NCI-H2081 (cell line): ENCODE measurements at places on chromosomes 6 and 20.
A peak's percentile ranks its signal among the peaks of the same experiment; 100 is the strongest.

DNA sequence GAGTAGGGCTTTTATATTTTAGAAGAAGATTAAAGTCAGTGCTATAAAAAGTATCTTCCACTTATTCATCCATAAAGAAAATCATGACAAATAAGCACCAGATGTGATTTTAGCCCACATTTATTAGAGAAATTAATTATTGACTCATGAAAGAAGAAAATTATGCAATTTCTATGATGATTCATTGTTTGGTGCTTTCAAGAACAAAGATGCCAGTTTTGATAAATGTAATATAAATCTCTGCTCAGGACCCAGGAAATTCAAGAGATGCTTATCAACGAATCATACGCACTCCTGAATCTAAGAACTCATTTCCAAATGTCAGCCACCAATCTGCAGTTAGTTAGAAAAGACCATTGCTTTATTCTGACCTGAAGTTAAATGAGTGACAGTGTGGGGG is 211.4 kb downstream of the ARHGAP18 start:
- no peak for DNase-seq

- no peak for DNase-seq
Observed at GRCh38 chr6:137282254-137282653, 63.1 kb upstream of the IFNGR1 start.

- DNase-seq = no peak
Observed at GRCh38 chr6:43302126-43302525, 4.1 kb downstream of the SLC22A7 start.

- no peak for DNase-seq
Observed at GRCh38 chr20:24469116-24469893, at the start of gene SYNDIG1. SYNDIG1 (plus strand) TSS chr20:24469629; CDS start chr20:24543098, 73,469 bp downstream.

DNA sequence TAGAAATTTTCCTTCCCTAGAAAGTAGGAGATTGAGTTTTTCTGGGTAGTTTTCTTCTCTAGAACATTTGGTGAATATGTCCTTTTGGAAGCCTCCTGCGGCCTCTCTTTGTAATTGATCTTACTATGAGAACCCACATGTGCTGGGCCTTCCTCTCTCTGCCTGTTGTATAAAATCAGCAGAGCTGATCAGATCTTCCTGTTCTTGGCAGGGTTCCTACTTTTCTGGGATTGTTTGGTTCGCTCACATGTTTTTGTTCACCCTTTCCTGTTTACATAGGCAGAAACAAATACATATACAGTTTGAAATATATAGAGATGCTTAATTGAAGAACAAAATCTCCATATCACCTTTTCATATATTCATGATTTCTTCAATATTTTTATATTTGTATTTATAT is 57.8 kb downstream of the IL22RA2 start:
- DNase-seq = peak; percentile 16

- DNase-seq = no peak
Observed at GRCh38 chr20:4147319-4147718, 132.0 kb upstream of the RNF24 start.

DNA sequence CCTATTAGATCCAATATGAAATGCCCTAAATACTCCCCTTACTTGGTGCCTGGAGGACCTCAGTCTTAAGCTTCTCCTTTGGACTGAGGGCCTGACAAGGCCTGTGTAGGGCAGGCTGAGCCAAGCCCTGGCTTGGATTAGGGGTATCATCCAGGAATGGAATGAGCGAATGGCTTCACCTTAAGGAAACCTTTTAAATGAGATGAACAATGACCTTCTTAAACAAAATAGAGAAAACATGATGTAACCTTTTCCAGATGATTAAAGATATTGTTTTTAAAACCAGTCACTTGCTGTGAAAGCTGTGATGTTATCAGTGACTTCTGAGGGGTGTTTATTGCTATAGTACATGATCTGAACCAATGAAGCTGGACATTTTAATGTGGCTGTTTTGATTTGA is 55.5 kb downstream of the TRAF3IP2 start:
- DNase-seq = no peak

DNA sequence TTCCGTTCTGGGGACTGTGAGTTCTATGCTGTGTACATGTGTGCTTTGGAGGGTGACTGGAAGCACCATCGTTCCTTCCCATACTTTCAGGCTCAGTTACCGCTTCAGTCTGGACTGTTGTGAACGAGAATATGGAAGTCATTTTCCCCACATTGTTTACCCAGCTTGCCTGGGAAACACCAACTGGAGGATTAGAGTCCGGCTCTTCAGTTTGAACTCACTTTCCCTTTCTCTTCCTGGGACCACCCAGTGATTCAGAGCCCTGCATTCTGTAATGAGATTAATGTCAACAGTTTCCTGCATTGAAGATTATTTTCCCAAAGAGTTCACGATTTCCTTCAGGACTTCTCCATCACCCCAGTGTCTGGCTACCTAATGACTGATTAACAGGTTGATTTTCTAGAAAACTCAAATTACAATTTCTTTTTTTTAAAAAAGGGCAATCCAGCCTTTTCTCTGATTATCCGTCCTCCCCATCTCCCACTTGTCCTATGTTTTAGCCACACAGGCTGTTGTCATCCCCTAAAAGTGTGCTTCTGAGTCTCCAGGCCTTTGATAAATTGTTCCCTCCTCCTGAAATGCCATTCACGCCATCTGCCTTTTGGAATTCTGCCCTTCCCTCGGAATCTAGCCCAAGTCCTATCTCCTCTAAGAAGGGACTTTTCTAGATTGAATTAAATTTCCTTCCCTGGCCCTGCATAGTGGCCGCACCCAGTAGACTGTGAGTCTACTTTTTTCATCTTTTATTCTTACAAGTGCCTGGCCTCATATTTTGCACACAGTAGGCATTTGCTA is 3.3 kb upstream of the TAGAP start:
- no peak for DNase-seq

DNA sequence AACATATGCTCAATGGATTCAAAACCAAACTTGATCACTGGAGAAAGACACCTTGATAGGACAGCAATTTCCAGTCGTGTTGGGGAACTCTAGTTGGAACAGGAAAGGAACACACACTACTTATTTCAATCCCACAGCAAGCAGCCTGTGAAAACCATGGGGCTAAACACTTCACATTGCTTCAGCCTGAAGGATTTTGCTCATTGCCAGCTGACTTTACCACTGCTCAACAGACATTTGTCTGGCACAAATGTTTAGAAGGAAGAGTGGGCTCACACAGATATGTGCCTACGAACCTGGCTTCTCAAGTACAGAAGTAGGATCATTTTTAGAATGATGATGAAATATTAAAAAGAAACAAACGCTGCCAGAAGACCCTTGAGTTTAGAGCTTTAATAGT is 598.1 kb downstream of the PHF3 start:
- no peak for DNase-seq

DNA sequence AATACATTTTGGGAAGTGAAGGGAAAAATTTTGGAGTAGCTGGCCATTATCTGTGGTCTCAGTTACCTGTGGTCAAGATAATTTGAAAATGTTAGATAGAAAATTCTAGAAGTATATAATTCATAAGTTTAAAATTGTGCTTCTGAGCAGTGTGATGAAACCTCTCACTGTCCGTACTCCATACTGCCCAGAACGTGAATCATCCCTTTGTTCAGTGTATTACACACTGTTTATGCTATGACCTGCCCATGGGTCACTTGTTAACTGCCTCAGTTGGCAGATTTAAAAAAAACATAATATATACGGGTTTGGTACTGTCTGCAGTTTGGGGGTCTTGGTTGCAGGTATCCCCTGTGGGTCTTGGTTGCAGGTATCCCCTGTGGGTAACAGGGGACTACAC is 4.1 kb upstream of the CALHM5 start:
- no peak for DNase-seq

DNA sequence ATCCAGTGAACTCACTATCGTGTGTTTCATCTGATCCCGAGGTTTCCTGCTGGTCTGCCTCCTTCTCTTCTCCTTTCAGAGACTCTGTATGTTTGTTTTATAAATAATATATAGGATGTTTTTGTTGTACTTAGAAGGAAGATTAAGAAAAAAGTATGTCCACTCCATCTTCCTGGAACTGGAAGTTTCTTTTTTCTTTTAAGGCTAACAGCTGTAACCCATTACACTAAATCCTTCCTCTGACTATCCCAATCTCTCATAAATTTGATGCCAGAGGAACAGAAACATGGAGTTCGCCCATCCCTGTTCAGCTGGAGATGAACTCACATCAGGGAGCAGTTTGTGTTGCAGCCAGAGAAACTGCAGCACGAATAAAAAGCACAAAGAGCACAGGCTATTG is 20.7 kb downstream of the RIPK1 start:
- DNase-seq = no peak

- DNase-seq = no peak
Observed at GRCh38 chr20:57252559-57253162, 13.8 kb downstream of the BMP7 start.

DNA sequence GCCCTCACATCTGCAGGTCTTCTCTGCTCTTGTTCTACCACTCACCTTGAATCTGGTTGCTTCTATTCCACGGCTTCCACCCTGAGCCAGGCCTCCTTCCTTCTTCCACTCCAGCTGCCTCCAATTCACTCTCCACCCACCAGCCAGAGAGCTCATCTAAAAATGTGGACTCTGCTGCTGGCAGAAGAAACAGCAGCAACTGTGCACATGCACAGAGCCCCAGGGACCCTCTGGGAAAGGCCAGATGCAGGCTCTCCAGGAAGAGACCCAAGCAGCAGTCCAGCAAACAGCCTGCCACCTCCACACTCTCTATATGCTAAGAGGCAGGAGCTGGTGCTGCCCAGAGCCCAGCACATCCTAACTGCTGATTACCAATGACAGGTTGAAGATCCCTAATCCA is 162.6 kb upstream of the TOP1 start:
- no peak for DNase-seq

- no peak for DNase-seq
Observed at GRCh38 chr20:46948081-46948480, 53.4 kb downstream of the EYA2 start.

- DNase-seq = no peak
Observed at GRCh38 chr6:24631671-24632070, 14.3 kb downstream of the KIAA0319 start.

DNA sequence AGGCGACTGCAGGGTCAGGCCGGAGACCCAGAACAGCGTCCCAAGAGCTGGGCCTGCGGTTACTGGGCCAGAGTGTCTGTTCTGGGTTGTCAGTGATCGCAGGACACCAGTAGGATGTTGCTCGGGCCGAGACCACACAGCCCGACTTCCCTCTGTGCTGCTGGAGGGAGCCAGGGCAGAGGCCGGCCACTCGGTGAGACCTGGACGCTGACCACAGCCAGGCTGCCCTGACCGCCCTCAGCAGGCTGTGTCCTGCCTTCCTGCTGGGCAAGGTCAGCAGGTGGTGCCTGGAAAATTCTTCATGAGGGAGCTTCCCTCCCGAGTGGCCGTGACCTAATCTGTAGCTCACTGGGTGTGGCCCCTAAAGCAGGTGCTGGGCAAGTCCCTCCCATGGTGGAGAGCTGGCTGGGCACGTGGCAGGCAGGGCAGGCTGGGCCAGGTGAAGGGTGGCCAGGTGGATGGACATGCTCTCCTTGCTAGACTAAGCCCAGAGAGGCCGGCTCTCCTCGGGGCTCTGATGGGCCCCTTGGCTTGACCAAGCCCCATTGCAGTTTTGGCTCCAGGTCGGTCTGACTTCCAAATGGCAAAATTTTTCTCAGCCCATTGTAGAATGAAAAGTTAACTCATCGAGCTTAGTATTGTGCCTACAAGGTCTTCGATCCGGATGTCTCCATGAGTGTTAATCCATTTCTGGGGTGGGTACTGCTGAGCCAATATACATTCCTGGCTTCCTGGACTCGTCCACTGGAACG is 1.9 kb downstream of the SLCO4A1 start:
- DNase-seq = no peak

DNA sequence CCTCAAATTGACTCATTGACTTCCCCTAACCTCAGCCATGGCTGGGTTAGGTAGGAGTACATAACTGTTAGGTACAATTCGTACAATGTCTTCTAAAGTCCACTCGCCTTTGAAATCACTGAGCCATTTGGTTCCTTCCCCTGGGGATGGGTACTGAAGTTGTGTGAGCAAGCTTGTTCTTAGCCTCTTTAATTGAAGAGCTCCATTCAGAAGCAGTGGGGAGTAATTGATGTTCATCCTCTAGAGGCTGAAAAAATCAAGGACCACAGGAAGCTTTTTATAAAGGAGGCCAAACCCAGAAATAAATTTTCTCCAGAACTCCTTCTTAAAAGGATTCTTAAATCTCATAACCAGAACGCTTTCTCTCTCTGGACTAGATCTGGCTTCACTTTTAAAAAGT is 60.6 kb downstream of the ANKS1A start:
- DNase-seq = no peak

DNA sequence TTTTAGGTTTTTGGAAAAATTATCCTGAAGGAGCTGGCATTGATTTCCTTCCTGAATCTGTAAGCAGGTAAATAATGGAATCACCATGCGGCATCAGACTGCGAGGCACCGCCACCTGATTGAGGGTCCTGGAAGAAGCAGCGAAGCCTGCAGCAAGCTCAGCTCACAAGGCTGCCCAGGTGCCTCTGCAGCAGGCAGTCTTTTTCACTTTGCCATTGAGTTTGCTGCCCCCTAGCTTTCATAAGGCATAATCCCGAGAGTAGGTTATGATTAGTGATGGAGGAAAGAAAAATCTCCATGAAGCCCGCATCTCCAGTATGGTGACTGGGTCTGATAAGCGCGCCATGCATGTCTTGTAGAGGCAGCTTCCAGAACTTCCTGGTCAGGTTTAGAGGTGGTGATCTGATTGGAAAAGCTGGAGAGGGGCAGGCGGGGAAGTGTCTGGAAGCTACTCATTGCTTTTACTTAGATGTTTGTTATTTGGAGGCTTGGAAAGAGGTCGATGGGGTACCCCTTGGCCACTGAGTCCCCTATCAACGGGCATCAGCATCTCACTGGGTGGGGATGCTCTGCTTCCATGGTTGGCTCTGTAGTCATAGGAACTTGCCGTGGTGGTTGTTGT is 26.7 kb downstream of the IYD start:
- peak; percentile 60 for DNase-seq

DNA sequence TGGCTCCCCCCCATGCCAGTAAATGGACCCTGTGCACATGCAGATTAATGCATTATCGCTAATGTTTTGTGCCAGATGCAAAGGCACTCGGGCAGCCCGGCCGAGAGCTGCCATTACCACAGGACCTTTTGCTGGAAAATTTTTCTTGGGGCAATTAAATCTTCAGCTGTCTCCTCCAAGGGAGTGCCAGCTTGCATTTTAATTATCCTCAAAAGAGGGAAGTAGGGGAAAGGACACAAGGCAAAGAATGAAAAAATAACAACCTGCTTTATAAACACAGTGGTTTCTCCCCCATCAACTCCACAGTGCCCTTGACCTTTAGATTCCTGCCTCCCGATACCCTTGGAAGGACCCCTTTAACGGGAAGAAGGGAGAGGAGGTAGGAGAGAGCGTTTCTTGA is 48.2 kb downstream of the PDYN start:
- no peak for DNase-seq

DNA sequence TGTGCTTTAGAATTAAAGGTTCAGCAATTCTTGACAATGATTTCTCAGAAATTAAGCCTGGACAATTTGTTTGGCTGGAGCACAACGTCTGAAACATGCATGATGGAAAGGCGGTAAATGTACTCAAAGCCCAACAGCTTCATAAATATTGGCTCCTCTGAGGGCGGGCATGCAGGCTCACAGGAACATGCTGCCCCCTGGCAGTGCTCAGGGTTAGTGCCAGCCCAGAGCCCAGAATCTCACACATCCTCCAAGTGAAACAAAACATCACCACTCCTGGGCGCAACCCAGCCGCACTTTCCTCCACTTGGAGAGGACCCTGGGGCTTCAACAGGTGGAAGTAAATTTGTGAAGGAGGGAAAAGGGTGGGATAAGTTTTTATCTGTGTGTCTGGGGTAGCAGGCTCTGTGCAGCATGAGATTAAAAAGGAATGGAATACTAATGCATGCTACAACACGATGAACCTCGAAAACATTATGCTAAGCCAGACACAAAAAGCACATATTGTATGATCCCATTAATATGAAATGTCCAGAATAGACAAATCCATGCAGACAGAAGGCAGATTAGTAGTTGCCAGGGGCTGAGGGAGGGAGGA is 54.1 kb upstream of the PTPRT start:
- no peak for DNase-seq
